ENCODE measurements at places on chromosomes 16 and 17. TPM values are rescaled to one million over a fixed set of nuclear protein-coding genes. Genes with fewer than 3 reads are reported as not detected.
A peak's percentile ranks its signal among the peaks of the same experiment; 100 is the strongest.

GRCh38 chr16:81401035-81401950, 43.3 kb upstream of the CMIP start:
- DNase-seq: peak; percentile 56

The SNAI3 gene
- total RNA-seq: 2.5 TPM

- no peak for DNase-seq
These were observed 56.4 kb upstream of the IRX3 start for GRCh38 chr16:54342966-54343365.

DNA sequence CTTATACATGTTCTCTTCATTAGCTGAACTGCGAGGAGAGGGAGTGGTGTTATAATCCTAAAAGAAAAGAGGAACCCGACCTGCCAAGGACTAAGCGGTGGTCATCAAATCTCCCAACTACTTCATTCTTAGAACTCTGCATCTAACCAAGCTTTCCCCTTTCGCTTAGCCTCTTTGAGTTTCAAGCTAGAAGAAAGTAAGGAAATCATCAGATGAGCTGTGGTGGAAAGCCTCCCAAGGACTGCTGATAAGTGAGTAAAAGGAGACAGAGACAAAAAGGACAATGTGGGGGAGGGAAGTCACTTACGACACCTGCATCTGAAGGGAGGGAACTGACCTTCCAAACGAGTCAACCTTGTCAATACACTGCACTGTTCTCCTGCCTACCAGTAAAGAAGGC, 121.3 kb downstream of the TRIM37 start:
- peak; percentile 59 for DNase-seq

The OMG gene
- total RNA-seq: not detected

The KRTAP16-1 gene
- not detected for total RNA-seq

DNA sequence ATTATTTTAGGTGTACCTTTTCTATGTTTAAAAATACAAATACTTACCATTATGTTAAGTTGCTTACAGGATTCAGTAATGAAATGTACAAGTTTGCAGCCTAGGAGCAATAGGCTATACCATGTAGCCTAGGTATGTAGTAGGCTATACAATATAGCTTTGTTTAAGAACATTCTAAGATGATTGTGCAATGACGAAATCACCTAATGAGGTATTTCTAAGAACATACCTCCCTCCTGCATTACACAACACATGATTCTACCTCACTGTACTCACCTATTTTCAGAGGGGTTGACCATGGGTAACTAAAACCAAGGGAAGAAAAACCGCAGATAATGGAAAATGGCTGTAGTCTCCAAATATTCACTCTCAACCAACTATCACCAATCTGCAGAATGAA, 35.3 kb upstream of the TBC1D3K start:
- DNase-seq: no peak

GRCh38 chr16:71754652-71755051, 30.2 kb upstream of the PHLPP2 start:
- no peak for DNase-seq

- no peak for DNase-seq
These were observed 140.4 kb downstream of the ENGASE start for GRCh38 chr17:79214940-79215604.

- DNase-seq: no peak
These were observed 14.6 kb downstream of the EEF2K start for GRCh38 chr16:22220714-22221113.

- DNase-seq: no peak
These were observed 10.2 kb downstream of the PDIA2 start for GRCh38 chr16:293043-293775.

The PMFBP1 gene
- total RNA-seq: 0.27 TPM

DNA sequence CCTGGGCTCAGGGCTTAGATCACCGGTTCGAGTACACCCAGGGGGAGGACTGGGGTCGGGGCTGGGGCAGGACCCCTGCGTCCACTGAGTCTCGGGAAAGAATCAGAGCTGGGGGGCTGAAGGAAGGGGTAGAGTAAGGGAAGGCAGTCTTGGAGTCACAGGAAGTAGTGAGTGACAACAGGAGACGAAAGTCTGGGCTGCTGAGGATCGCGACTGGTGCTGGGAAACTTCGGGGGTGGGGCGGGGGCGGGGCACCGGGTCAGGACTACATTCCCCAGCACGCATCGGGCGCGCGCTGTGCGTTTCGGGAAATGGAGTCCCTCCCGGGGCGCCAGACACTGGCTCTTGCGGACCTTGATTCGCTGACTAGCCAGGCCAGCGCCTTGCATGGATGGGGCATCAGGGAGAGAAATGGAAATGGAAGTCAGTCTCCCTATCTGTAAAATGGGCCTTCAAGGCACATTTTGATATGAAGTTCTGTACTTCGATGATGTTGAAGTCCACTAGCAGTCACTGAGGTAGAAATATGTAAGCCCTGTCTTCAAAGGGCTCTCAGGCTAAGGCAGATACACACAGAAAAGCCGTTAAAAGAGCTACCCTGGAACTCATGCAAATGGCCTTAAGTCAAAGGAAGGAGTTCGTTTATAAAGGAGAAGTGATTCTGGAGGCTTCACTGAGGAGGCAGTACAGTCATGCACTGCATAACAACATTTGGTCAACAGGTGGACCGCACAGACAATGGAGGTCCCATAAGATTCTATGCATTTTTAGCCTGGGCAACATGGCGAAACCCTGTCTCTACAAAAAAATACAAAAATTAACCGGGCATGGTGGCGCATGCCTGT, 697 bp downstream of the CTF1 start:
- peak; percentile 80 for DNase-seq

DNA sequence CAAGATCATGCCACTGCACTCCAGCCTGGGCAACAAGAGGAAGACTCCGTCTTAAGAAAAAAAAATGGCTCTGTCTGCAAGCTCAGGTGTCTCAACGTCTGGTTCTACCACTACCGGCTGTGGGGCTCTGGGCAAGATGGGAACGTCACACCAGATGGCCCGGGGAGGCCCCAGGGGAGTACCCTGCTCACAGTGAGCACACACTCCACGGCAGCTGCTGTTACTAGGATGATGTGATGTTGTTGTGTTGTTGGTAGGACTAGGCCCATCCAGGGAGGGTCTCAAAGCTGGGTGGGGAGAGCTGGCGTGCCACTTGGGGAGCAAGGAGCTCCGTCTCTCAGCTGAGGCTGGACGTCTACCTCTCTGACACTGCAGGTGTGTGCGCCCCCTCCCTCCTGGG, 9.4 kb upstream of the NPTX1 start:
- DNase-seq: no peak

DNA sequence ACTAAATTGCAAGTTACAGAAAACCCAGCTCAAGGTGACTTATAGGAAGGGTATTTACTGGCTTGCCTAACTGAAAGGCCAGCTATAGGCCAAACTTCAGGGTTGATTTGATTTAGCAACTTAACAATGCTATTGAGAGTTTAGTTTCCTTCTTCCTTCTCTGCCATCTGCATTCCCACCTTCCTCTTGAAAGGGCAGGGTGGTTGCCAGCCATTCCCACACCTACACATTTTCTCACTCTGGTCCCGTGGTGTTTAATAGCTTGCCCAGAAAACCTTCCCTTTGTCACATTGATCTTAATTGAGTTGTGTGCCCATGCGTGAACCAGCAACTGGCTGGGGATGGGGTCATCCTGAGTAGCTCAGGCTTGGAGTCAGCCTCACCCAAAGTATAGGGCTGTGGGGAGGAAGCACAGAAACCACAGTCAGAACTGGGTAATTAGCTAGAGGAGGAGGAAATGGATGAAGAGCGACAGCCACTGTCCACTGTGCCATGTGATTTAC, 194.7 kb downstream of the SPECC1 start:
- no peak for DNase-seq

The PRR11 gene
- total RNA-seq: 41.5 TPM

- DNase-seq: no peak
These were observed 198.6 kb downstream of the AATF start for GRCh38 chr17:37147301-37147812.

GRCh38 chr17:6085812-6086211, 15.6 kb downstream of the WSCD1 start:
- peak; percentile 37 for DNase-seq

The CFAP119 gene
- total RNA-seq: 18.4 TPM

The C16orf89 gene
- not detected for total RNA-seq

The MEOX1 gene
- total RNA-seq: not detected

DNA sequence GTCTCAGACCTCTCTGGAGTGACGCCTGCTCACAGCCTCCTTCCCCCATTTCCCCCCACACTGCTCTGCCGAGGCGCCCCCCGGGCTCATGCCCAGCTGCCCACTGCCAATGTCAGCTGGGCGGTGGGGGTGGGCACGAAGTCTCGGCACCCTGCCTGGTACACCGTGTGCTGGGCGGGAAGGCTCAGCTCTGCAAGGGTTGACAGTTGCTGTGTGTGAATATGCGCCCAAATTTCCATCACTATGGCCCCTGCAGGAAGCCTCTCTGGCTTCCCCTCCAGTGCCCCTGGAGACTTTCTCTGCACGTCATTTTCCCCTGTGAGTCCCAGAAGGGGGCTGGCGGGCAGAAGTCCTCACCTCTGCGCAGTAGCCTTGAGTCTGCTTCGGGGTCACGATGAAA, 11.6 kb upstream of the CAMKK1 start:
- no peak for DNase-seq

The ICAM2 gene
- 65.4 TPM for total RNA-seq

The KRT14 gene
- total RNA-seq: not detected

- DNase-seq: no peak
These were observed 4.9 kb upstream of the PHAF1 start for GRCh38 chr16:67104845-67105244.

DNA sequence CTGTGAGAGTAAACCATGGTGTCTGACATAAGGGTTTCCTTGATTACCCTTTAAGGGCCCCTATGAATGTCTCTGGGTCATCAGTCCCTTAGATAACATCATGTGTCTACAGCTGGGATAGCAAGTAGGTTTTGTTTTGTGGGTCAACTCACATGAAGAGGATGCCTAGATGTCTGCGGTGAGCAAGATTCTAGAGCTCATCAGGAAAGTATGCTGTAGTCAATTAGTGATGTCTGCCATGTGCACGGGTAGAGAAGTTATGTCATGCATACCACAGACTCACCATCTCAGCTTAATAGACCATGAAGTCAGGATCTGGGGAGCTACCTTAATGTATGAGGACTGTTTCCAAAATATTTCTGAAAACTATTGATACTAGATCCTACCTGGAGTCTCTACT, 57.5 kb downstream of the CDH13 start:
- no peak for DNase-seq

The BCO1 gene
- not detected for total RNA-seq

GRCh38 chr17:17667947-17668346, 13.3 kb upstream of the RAI1 start:
- no peak for DNase-seq

DNA sequence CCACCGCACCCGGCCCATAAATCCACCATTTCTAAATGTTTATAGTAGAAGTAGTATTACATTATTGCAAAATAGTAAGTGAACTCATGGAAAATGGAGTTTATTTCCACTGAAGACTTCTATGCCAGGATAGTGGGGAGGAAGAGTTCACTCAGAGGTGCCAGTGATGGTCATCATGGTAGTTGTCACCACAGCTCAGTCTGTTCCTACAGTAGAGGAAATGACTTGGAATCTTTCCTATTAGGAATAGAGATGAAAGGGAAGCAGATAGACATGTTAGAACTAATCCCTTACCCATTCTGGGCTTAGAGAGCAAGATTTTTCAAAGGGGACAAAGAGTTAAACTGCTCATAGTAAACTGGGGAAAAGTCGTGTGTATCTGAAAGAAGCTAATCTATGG, 20.1 kb downstream of the MRPL45 start:
- no peak for DNase-seq

DNA sequence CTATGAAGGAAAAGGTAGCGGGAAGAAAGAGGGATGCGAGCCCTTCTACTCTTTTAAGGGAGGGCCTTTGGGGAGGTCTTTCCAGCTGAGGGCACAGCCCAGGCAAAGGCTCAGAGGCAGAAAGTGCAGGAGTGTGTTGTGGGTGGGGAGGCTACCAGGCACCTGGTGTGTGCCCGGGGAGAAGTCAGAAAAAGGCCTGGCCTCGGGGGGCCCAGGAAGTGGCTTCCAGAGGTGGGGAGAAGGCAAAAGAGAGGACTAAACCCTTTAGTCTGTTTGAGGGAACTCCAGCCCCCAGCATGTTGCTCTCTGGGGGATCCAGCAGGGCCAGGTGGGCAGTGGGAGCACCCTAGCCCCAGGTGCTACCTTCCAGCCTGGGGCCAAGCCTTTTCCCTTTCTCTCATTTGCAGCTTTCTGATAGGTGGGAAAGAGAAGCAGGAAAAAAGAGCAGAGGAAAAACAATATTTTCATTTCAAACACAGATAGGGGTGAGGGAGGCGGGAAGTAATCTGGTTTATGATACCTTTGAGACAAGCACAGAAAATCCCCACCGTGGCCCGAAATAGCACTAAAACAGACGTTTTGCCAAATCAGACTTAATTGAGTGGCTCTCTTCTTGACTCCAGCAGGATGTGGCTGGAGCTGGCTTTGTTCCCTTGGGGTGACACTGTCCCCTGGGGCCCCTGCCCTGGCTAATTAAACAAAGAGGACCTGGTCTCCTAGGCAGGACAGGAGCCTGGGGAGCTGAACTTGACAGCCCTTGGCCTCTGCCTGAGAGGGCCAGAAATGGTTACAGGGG, 10.4 kb downstream of the RAI1 start:
- DNase-seq: no peak

DNA sequence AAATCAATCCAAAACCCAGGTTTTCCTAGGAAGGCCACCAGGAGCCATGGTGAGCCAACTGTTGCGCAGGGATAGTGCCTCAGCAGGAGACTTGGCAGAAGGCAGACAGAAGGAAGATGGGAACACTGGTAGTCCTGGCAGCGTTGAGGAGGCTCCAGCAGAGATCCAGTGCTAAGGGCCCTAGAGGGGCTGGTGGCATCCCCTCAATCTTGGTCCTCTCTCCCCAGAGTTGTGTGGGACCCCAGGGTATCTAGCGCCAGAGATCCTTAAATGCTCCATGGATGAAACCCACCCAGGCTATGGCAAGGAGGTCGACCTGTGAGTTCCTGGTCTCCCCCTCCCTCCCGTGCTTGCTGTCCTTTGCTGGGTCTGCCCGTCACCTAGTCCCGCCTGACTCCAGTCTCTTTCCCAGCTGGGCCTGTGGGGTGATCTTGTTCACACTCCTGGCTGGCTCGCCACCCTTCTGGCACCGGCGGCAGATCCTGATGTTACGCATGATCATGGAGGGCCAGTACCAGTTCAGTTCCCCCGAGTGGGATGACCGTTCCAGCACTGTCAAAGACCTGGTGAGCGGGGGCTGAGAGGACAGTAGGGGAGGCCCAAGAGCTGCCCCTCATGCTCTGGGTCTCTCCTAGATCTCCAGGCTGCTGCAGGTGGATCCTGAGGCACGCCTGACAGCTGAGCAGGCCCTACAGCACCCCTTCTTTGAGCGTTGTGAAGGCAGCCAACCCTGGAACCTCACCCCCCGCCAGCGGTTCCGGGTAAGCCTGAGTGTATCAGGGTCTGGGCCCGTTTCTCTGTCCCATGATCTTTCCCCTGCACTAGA, 5.7 kb downstream of the CFAP119 start:
- DNase-seq: peak; percentile 10

The MYH1 gene
- total RNA-seq: not detected

- no peak for DNase-seq
These were observed 2.4 kb downstream of the HIC1 start for GRCh38 chr17:2057175-2057759.
